PC-3 (cell line): ENCODE measurements at places on chromosomes 4 and X.

DNA sequence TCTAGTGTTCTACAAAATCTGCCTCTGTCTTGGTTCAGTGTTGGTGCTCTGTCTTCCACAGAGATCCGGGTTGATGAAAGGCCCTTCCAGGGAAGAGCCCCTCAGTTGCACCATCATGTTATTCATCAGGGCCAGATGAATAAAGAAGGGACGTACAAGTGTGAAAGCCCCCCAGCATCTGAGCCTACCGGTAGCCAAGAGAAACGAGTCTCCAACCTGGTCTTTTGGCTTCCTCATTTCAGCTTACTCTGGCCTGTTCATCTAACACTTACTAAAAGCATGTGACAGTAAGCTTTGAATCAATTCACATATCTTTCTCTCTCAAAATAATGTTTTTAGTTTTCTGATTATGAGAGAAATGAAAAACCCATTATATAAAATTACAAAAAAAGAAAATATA, 19.2 kb downstream of the MEPE start:
- no peak overlapping the region for H3K27ac ChIP-seq
- H3K4me1 ChIP-seq: peaks cover 4% of the 10 kb centered on the region; the same call in 1 of the 2 replicates
- H3K36me3 ChIP-seq: no peaks in the 10 kb centered on the region
- DNase-seq: no peak
- H3K4me3 ChIP-seq: no peak overlapping the region

DNA sequence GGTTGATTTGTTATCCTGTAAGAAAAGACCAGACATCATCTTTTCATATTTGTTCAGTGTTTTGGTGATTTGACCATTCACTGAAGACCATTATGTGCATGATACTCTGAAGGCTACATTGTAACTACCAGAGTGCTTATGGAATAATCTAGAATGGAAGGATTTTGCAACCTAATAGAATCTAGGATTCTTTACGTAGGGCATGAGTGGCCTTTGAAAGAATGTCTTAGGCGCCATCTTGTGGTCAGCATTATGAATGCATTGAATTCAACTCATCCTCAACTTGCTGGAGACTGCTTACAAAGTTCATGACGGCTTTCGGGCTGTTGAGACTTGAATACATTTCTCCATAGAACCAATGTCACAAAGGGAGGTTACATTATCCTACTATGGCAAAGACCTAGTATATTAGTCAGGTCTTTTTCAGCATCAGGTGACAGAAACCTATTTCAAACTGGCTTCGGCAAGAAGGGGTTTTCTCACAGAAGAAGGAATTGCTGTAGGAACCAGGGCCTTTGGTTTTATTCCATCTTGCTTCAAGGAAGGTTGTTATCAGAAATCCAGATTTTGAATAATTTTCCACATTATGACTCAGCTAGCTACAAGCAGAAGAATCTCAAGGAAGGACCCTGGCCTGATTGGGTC, 104.1 kb downstream of the GPAT3 start:
- H3K4me1 ChIP-seq: no peaks in the 10 kb centered on the region
- H3K36me3 ChIP-seq: no peaks in the 10 kb centered on the region; the same call in 1 of the 2 replicates
- H3K27ac ChIP-seq: no peak overlapping the region
- no peak overlapping the region for H3K4me3 ChIP-seq

DNA sequence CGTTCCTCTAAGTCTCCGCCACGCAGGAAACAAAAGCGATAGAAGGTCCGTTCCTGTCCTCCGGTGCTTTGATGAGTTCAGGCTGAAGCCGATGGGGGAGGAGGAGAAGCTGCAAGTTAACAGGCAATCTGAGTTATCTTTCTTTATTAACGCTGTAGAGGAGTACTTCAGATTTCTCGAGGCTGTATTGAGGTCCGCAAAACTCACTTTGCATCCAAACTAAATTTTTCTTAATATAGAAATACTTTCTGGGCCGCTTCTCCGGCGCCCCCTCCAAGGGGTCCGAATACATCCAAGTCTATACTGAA, 395 bp upstream of the SOWAHB start:
- H3K4me1 ChIP-seq: peaks cover 15% of the 10 kb centered on the region
- H3K36me3 ChIP-seq: no peaks in the 10 kb centered on the region
- no peak for DNase-seq
- peak overlapping the region; percentile 83 for H3K4me3 ChIP-seq

GRCh38 chr4:3514806-3515501, 17.3 kb downstream of the LRPAP1 start:
- no peaks in the 10 kb centered on the region for H3K36me3 ChIP-seq
- no peaks in the 10 kb centered on the region for H3K27me3 ChIP-seq
- H3K4me1 ChIP-seq: no peaks in the 10 kb centered on the region
- no peak overlapping the region for H3K4me3 ChIP-seq
- no peak for DNase-seq

GRCh38 chrX:74853255-74853654, 72.0 kb downstream of the NEXMIF start:
- H3K27ac ChIP-seq: no peak overlapping the region
- H3K4me1 ChIP-seq: no peaks in the 10 kb centered on the region
- DNase-seq: no peak
- H3K4me3 ChIP-seq: no peak overlapping the region
- no peaks in the 10 kb centered on the region for H3K36me3 ChIP-seq
